Stimulated activated CD8-positive, alpha-beta memory T cell treated with anti-CD3 and anti-CD28 coated beads, Interleukin-2, amount 100 ng/mL, for 48 hours (primary cell): ENCODE measurements at places on chromosomes 11 and 22.

DNA sequence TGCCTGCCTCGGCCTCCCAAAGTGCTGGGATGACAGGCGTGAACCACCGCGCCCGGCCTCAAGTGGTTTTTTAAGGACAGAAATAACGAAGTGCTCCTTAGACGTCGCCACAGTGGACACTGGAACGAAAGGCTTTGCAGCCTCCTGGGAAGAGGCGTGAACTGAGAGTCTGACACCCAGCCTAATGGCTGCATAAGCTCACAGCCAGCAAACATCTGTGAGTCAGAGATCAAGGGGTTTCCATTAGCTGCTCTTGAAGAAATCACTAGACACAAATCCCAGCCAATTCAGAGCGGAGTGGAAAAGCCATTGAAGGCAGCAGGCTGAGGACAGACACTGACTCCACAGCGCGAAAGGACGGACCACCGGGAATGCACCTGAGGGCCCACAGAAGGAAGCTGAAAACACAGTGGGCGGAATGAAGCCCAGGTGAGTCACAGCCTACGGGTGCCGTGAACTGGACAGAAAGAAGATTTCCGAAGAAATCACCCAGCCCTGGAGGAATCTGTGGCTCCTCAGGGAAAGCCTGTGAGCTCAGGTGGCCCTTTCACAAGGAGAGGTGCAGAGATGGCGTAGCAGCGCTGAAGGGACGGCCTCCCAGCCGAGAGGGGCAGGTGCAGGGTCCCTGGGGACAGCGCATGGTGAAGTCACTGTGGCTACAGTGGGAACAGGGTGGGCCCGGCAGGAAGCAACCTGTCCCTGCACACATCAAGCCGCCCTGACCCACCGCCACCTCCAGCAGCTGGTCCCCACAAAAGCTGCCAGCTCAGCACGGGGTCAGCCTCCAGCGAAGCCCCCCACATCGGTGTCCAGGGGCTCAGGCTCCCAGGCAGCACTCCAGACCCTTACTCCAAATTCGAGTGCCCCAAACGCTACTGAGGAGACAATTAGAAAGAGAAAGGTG lies 11.6 kb downstream of the LMNTD2 start:
- no peak for DNase-seq

DNA sequence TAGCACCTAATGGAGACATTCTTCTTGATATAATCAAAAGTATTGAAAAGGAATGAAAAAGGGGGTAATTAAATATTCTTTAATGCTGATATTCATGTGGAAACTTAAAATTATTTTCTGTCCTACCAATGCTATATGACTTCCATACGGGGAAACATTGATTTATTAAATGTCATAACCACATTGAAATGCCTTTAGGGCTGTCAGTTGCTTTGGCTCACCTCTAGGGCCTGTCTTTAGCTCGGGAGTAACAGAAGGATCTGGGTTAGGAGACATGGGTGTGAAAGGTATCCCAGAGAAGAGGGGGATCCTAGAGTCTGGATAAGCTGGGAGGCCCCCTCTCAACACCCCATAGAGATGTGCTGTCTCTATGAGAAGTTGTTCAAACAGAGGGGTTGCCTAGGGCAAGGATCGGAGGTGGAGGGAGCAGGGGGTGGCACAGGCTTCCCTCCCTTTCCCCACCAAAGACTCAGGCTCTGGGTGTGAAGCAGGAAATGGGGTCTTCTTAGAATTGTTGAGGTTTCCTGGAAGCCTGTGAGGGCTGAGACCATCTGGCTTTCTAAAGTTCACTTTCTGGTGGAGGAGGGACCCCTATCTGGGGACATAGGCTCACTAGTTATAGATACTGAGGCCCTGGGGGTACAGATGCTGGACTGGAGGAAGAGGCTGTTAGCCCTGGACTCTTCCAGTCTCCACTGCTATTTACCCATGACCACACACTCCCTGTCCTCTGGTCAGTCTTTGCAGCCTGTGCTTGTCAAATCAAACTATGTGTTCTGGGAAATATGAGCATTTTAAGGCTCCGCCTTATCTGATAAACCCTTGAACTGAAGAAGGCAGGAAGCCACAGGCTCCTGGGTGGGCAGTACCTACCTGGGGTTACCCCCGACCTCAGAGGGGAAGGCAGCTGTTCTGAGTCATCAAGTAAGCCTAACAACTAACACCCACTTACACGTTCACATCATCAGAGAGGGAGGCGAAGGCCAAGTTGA lies 55.8 kb upstream of the RRAS2 start:
- peak; percentile 65 for DNase-seq

GRCh38 chr11:113045146-113045545 lies 83.9 kb downstream of the NCAM1 start:
- DNase-seq: no peak

DNA sequence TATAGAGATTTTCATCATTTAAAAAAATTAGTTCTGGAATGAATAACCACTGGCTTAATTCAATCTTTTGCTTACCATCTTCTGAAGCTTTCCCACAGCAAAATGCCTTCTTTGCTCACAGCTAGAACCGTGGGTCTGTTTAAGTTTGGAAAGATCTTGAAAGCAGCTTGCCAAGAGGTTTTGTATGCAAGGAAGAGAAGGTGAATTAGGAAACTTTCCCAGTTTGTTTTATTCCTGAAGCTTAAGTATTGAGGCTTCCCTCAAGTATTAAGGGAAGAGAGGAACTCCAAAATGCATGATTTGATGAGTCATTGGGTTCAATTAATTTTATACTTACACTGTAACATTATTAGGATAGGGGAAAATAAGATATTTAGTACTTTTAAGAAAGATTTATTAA lies 1.9 kb upstream of the ARHGEF12 start:
- DNase-seq: no peak
